Hypothalamus (tissue), 51 donors: ENCODE measurements at places on chromosomes 1 and 21.
A peak's percentile ranks its signal among the peaks of the same experiment; 100 is the strongest.

DNA sequence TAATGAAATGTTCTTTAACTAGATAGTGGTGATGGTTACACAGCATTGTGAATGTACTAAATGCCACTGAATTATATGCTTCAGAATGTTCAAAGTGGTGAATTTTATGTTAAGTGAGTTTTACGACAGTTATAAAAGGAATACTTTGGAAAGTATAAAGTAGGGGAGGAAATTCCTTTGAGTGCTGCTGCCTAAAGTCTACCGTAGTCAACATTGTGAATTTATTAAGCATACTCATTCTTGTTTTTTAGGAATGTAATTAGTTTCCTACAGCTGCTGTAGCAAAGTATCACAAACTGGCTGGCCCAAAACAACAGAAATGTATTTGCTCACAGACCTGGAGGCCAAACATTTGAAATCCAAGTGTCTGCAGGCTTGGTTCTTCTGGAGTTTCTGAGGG lies 73.0 kb downstream of the SWT1 start:
- DNase-seq, result no peak

GRCh38 chr1:183498342-183498991 lies 26.2 kb downstream of the SMG7 start:
- DNase-seq, result no peak

GRCh38 chr1:203342192-203342940 lies 8.6 kb downstream of the FMOD start:
- DNase-seq, result peak; percentile 21

DNA sequence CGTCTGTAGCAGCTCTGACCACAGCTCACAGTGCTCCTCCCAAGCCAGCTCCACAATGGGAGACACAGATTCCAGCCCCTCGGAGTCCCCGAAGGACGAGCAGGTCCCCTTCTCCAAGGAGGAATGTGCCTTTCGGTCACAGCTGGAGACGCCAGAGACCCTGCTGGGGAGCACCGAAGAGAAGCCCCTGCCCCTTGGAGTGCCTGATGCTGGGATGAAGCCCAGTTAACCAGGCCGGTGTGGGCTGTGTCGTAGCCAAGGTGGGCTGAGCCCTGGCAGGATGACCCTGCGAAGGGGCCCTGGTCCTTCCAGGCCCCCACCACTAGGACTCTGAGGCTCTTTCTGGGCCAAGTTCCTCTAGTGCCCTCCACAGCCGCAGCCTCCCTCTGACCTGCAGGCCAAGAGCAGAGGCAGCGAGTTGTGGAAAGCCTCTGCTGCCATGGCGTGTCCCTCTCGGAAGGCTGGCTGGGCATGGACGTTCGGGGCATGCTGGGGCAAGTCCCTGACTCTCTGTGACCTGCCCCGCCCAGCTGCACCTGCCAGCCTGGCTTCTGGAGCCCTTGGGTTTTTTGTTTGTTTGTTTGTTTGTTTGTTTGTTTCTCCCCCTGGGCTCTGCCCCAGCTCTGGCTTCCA lies 22.9 kb upstream of the VPS13D start:
- no peak for DNase-seq

DNA sequence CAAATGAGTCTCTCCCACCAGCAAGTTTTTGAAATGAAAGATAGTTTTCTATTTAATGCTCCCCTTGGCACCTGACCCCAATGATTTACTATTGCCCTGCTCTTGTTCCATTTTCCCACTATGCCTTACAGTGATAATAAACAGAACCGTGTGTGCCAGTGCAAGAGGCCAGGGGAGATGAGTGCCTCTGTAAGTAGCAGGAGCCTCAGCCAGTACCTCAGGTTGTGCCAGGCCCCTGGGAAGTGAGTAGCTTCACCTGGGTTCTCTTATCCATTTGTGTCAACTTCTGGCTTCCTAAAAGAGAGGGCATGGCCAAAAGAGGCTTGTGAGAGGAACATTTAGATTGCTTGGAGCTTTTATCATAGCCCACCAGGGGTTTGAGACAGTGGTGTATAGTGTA lies 3.4 kb upstream of the ROR1 start:
- DNase-seq, result no peak

- peak; percentile 15 for DNase-seq
Measured at GRCh38 chr1:248807067-248807737, 18.5 kb downstream of the SH3BP5L start.

GRCh38 chr1:110341872-110342331 lies 2.7 kb downstream of the RBM15 start:
- no peak for DNase-seq

- no peak for DNase-seq
Measured at GRCh38 chr1:31639543-31639942, 5.1 kb downstream of the PEF1 start.

GRCh38 chr1:9086045-9086444 lies 16.6 kb upstream of the SLC2A5 start:
- no peak for DNase-seq
